ENCODE measurements at places on chromosomes 7 and 10.

- no peak for DNase-seq
Observed at GRCh38 chr7:74028321-74028838, 407 bp downstream of the ELN start.

DNA sequence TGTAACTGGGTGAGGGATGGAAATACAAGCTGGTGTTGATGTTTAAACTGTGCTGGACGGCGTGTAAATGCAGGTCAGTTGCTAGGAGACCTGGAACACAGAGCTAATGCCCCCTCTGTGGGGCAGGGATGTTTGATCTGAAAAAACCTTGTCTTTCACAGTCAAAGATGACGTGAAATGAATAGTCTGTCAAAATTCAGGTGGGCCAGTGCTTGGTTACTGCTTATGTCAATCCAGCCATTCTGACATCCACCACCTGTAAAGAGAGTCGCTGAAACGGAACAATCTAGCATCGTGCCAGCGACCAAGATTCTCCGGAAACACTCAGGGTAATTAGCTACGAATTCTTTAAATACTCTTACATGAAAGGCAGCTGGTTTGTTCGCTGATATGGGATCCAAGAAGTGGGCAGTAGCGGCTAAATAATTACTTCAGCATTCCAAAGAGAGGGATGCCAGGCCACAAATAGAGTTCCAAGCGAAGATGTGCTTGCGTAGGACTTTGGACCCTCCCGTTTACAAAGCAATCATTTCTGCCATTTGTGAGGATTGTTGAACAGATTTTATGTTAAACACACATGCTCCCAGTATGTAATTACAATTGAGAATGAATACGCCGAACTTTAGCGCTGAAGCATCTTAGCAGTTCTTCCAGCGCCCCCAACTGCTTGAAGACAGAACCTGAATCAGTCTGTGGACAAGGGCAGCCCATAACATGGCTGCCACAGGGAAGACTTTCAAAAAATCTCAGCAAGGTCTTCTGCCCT lies 7.3 kb upstream of the ASB4 start:
- DNase-seq = peak; percentile 67

- DNase-seq = no peak
Observed at GRCh38 chr7:8434290-8435002, 1.0 kb downstream of the NXPH1 start.

GRCh38 chr7:107813524-107813923 lies 10.5 kb upstream of the SLC26A3 start:
- DNase-seq = no peak

DNA sequence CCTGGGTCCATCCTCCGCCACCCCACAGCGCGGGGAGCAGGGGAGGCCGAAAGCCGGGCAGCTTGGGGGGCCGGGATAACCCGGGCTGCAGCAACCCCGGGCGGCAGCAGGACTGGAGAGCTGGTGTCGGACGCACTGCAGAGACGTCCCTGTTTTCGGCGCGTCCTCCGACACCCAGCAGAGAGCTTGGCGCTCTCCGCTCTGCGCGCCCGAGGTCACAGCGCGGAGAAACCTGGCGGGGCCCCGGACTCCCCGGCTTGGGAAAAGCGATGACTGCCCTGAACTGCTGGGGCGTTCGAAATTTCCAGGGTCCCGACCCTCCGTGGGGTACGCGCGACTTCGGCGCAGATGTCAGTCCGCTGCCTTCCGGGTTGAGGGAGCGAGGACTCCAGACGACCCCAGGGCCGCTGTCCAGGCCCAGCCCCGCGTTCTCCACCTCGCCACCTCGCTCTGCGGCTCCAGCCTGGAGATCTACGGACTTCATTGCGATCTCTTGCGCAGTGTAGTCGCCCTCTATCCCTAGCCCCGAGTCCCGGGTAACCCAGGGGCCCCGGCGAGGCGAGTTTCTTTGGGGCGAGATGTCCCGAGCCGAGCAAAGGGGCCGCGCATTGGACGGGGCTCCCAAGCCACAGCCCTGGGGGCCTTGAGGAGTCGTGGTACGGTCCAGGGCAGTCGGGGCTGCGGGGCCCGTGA lies 617 bp upstream of the FOXI2 start:
- DNase-seq = no peak
